RPMI7951 (cell line): ENCODE measurements at places on chromosomes 12 and 14.

DNA sequence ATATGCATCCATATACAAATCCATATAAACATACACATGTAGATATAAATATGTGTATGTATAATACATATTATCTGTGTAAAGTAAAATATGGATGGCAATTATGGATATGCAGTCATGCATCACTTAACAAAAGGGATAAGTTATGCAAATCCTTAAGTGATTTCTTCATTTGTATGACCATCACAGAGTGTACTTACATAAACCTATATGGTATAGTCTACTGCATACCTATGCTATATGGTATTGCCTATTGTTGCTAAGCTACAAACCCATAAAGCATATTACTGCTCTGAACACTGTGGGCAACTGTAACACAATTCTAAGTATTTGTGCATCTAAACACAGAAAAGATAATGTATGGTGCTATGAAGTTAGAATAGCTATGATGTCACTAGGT lies 227.2 kb downstream of the SLC6A15 start:
- no peak for DNase-seq

- no peak for DNase-seq
These were observed 93.5 kb downstream of the PIWIL1 start for GRCh38 chr12:130431176-130431575.

- DNase-seq: no peak
These were observed 87.9 kb downstream of the PTPN11 start for GRCh38 chr12:112506513-112507166.

DNA sequence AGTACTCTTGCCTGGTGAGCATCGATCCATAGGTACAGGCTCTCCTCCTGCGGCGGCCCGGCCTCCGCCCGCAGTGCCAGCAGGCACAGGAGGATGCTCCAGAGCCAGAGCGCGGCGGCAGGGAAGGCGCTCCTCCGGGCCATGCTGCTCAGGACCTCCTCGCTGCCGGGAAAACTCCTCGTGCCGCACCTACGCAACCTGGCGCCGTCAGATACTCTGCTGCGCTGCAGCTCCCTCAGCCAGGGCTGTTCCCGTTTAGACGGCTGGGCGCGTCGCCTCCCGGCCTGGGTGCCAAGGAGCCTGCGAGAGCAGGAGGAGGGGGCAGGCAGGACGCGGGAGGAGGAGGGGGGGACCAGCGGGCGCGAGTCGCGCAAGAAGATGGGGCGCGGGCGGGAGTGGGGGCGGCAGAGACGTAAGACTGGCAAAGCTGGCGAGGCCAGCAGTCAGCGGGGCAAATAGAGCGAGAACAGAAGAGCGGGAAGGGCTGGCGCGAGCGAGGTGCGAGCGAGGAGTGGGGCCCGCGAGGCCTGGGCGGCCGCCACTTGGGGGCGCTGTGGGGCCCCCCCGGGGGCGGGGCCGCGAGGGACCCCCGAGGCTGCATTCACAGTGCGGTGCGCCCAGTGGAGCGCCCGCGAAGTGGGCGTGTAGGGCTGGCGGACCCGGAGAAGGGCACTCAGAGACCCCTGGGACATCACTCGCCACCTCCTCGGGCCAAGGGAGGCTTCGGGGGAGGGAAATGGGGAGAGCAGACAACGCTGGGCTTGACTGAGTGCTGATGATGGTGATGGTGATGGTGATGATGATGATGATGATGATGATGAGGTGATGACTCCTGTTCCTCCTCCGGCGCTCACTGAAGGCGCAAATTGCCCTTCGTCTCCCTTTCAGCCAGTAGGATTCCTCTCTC lies at the start of gene WIF1:
Gene WIF1 (minus strand): TSS at position 257 of the 907 bp plus-strand sequence. CDS start 114 bp downstream, at position 143.
- DNase-seq: no peak

DNA sequence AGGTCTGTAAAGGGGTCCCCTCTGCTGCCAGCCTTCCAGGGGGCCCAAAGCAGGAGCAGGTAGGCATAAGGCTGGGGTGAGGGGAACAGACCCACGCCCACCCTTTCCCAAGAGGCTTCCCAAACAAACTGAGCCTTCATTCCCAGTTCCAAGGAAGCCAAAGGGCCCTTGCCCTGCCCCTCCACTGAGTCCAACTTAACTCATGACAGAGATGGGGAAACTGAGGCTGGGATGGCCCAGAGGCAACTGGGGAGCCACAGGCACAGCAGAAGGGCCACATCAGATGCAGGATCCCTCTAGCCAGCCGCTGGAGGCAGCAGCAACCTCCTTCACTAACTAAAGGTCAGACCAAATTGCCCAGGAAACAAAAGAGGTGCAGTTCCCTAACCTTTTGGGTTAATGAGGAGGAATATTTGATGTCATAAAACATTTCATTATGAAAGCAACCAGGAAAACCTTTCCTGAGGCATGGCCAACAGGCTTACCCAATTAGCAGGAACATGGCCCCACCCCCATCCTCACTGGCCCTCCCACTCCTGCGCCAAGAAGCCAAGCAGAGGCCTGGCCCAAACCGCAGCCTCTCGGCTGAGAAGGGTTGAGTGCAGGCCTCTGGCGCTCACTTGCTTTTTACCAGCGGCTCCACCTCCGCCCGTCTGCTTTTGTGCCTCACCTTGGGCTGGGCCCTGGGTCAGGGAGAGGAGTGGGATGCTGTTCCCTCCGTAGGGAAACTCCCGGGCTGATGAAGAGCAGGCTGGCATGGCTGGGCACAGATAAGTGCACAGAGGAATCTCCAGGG lies 293.5 kb upstream of the RTL1 start:
- DNase-seq: no peak

DNA sequence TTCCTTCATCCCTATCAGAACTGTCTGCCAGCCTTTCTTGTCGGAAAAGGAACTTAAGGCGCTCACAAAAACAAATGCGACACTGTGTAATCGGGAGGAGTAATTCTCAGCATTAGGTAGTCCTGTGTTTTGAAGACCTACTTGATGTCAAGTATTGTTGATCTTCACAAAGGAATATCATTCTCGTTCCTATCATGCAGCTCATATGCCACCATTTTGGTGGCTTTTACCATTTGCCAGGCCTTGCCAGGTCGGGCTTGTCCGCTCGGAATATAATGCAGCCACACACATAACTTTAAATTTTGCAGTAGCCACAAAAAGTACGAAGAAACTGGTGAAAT lies 903 bp upstream of the PPP4R3A start:
- DNase-seq: no peak

GRCh38 chr14:89303456-89304435 lies 113.3 kb downstream of the FOXN3 start:
- peak; percentile 73 for DNase-seq

GRCh38 chr12:1811281-1811947 lies 9.0 kb upstream of the LRTM2 start:
- DNase-seq: peak; percentile 26

GRCh38 chr14:57486767-57487379 lies 6.8 kb downstream of the CCDC198 start:
- DNase-seq: peak; percentile 39

DNA sequence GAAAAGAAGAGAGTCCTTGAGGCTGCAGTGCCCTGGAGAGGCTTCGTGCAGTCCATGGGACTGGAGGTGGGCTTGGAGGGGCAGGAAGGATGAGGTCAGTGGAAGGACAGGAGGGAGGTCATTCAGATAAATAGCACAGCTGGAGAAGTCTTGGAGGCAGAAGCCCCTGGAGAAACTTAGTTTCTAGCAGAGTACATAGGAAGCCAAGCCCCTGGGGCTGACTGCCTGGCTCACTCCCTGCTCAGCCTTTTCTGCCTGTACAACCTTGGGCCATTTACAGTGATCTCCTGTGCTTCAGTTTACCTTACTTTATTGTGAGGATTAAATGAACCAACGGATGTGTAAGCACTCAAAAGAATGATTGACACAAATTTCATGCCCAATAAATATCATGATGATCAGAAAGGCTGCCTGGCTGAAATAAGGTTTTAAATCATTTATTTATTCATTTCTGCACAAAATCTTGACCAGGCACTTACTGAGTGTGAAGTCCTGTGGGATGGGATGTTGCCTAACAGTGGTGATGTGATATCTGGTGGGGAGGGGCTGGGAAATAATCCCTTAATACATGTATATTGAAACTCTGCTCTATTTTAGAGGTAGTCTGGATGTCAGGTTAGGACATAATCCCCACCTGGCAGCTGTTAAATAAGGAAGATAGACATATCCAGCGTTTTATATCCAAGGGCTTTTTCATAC lies 54.3 kb downstream of the PLEKHG7 start:
- DNase-seq: no peak

DNA sequence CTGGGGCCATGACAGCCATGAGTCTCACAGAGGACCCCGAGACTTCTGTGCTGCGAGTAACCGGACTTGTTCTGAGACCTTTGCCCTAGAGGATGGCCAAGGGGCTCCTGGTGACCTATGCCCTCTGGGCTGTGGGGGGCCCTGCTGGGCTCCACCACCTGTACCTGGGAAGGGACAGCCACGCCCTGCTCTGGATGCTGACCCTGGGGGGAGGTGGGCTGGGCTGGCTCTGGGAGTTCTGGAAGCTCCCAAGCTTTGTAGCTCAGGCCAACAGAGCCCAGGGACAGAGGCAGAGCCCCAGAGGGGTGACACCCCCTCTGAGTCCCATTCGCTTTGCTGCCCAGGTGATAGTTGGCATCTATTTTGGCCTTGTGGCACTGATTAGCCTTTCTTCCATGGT lies 2.1 kb downstream of the DNAJC22 start:
- DNase-seq: no peak

- DNase-seq: peak; percentile 47
These were observed 77.3 kb downstream of the DAAM1 start for GRCh38 chr14:59265808-59266207.

GRCh38 chr12:109760031-109760929 lies 46.7 kb downstream of the FAM222A start:
- DNase-seq: no peak

DNA sequence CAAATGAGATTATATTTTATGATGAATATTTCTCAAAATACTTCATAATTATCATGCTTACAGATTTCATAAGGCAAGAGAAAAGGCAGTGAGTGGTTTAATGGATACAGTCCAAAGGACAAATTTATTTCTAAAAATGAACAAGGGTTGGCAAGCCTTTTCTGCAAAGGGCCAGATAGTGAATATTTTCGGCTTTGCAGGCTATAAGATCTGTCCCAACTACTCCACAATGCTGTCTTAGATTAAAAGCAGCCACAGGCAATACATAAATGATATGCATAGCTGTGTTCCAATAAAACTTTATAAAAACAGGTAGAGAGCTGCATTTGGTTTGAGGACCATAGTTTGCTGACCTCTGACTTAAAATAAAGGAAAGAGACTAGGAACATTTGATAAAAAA lies 42.9 kb upstream of the STK38L start:
- DNase-seq: no peak

DNA sequence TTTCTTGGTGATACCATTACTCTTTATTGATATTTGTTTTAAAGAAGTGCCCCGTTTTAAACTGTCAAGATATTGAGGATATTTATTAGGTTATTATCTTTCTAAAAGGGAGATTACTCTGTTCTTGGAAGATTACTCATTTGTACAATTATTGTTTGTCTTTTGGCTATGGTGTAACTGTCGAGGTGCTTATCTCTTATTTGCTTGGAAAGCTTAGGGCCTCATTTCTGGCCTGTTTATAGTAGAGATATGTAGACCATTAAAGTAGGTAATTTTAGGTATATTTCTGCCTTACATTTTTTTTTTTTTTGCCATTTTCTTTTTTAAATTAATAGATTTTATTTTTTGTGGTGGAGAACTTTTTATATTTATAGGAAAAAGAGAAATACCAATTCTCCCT lies 74.2 kb downstream of the KTN1 start:
- DNase-seq: no peak

- peak; percentile 35 for DNase-seq
These were observed 130.7 kb downstream of the GPHN start for GRCh38 chr14:66638689-66639088.

- no peak for DNase-seq
These were observed 1.8 kb upstream of the LARP4 start for GRCh38 chr12:50398931-50399330.

GRCh38 chr12:104280111-104280510 lies 23.4 kb upstream of the EID3 start:
- DNase-seq: no peak

DNA sequence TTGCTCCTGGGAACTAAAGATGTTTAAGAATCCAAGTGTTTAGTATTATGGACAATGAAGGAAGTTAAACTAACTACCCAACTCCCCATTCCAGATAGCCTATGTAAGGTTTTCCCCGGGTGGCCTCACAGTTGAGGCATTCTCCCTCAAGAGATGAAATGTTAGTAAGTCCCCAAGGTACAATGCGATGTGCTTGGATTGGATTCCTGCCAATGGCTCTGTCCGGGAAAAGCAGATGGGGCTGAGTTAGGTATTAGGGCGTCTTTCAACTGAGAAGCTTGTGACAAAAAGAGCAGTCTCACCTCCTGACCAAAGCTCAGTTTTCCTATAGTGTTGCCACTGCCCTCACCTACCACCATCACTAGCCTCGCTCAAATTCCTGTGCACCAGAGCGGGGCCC lies 64.8 kb upstream of the E2F7 start:
- no peak for DNase-seq

DNA sequence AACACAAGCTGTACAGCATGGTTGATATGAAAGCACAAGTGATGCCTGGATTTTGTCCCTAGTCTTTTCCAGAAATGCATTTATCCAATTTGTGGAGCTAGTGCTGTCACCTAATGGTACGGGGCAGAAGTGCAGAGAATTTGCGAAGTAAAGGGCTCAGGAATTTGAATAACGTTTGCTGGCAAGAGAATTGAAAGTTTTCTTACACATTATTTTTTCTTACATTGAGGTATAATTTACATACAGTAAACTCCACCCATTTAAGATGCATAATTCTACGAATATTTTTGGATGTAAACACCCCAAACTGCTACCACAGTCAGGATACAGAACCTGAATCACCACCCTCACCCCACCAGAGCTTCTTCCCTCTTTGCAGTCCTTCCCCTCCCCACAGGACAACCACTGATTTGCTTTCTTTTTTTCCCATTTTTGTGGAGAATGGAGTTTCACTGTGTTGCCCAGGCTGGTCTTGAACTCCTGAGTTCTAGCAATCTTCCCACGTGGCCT lies 3.5 kb downstream of the AICDA start:
- peak; percentile 26 for DNase-seq
